ENCODE measurements at places on chromosomes 12 and 14.

GRCh38 chr14:55752580-55753390 lies 172.8 kb downstream of the KTN1 start:
- DNase-seq, result no peak

DNA sequence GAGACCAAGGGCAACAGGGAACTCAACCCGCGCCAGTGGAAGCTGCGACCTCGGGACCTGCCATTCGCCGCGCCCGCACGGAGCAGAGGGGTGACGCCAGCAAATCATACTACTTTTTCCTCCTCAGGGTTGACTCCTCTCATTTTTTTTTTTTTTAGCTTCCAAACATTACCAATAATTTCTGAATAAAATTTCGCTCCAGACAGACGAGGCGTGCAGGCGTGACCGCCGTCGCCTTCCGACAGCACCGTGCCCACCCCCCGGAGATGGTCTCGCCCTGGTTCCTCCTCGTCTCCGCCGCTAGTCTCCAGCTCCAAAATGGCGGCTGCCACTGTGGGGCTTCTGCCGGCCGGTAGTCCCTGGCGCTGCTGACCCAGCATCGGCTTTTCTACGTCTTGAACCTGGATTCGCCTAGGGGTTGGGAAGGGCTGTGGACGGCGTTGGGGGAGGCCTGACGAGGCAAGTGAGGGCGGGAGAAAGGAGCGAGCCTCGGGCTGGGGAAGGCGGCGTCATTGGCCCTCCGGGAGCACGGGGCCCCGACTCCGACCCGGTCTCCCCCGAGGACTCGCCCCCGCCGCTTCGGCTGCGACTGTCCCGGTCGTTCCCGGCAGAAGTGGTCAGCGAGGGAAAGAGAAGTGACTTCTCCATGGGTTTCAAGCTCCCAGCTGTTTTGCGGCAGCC lies at the start of the genes CPSF2 and NDUFB1:
Gene CPSF2 (plus strand): TSS at position 300 of the 681 bp plus-strand sequence. CDS start 9,016 bp downstream, outside the sequence.
Gene NDUFB1 (minus strand): TSS at position 37 of the 681 bp plus-strand sequence. CDS start 4,069 bp downstream, outside the sequence.
- DNase-seq, result peak; percentile 40

- no peak for DNase-seq
These were observed 18.6 kb downstream of the ZDHHC17 start for GRCh38 chr12:76782526-76782925.

DNA sequence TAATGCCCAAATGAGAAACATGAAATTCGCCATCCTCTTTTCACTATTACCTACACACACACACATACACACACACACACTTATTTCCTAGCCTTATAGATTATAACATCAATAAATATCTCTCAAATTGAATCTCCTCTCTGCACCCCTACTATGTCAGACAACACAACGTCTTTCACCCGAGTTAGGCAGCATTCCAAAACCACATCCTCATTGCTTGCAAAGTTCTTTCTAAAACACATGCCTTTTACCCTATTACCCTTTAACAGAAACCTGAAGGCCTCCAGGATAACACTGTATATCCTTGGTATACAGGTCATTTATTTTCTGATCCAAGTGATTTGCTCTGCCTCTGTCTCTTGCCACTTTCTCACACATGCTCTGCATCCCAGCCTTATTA lies 56.3 kb downstream of the KCNH5 start:
- DNase-seq, result no peak

DNA sequence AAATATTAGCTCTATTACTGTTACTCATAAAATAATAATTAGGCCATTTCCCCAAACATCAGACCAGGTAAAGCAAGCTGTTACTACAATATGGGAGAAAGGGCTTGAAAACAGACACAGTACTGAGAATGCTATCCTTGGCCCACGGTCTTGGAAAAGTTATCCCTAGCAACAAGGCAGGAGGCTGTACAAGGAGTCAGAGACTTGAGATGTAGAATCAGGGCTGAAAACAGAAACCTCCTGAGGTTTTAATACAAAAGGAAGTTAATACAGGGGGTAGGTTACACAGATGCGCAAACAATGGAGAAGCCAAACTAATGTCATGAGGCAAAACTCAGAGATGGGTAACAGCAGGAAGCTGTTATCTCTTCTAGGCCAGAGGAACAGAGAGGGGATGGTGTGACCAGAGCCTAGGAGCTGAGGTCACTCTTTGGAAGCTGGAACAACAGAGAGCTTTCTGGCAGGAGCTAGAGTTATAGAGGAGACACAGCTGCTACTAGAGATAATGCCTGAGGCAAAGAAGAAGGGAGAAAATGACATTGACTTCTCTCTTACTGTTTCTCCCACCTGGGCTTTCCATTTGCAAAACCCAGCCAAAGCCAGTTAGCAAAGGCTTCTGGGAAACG lies 248.8 kb downstream of the SUDS3 start:
- no peak for DNase-seq

DNA sequence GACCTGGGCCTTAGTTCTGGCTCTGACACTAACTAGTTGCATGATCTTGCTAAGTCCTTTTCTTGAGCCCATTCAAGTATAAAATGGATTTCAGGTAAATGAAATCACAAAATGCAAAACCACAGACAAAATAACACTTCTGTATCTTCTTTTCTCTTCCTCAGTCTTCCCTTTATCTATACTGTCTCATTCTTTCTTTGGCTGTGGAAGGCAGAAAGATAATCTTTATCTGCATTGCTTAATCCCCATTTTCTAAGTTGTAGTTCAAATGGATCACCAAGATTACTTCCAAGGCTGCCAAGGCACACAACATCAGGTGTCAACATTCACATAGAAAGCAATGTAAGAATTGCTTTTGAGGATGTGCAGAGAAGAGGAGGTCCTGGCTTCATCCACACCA lies 30.3 kb downstream of the TESPA1 start:
- no peak for DNase-seq

- no peak for DNase-seq
These were observed 86.5 kb downstream of the DHRS2 start for GRCh38 chr14:23722675-23723074.

GRCh38 chr14:85907536-85907935 lies 377.6 kb downstream of the FLRT2 start:
- no peak for DNase-seq

GRCh38 chr12:26233631-26234030 lies 38.3 kb downstream of the SSPN start:
- no peak for DNase-seq

GRCh38 chr12:121860257-121860656 lies 1.6 kb upstream of the HPD start:
- no peak for DNase-seq

DNA sequence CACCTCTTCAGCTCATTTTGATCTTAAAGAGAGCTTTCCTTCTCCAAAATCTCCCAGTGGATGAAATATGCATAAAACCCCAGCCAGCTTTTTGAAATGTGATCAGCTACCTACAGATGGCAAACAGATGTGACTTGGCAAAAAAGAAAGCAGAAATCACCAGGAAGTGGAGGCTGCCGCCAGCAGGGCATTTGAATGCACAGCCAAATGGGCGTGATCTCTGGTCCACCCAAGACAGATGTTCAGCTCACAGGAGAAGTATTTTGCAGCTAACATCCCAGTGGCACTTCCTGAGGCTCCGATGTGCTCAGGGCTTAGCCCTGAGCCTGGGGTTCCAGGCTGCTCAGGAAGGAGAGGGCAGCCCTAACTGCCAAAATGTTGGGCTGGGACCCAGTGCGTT lies 78.3 kb downstream of the LGMN start:
- no peak for DNase-seq

- no peak for DNase-seq
These were observed 24.4 kb upstream of the PTPRQ start for GRCh38 chr12:80419644-80420043.

- DNase-seq, result peak; percentile 87
These were observed 121.7 kb downstream of the CHST11 start for GRCh38 chr12:104578453-104578852.

DNA sequence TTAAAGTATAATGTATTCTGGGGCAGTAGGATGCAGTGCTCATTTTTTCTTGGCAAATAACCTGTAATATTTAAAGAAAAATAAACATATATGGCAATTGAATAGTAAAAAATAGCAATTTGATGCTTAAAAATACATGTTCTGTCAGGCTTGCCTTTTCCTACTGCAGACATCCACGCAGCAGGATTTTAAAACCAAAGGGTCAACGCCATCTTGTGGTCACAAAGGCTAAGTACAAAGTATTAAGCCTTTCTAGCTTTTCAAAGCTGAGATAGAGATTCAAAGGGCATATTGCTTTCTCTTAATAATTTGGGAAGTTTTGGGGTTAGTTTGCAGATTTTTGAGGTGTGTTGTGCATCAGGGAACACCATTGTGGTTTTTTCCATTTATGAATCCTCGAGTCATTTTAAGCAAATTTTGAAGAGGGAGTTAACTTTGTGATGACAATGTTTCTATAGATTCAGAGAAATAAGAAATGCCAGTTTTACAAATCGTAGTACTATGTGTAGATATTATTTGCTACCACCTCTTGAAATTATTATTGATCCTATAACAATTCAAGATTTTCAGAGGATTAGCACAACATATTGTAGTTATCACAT lies 4.7 kb upstream of the CCER1 start:
- peak; percentile 10 for DNase-seq

- no peak for DNase-seq
These were observed 144.5 kb downstream of the TGFB3 start for GRCh38 chr14:75837151-75837787.

- no peak for DNase-seq
These were observed 69.5 kb downstream of the BCL11B start for GRCh38 chr14:99202516-99202915.

GRCh38 chr12:92928421-92928961 lies 604 bp downstream of the EEA1 start:
- DNase-seq, result no peak

GRCh38 chr14:71355324-71356201 lies 448.3 kb downstream of the PCNX1 start:
- DNase-seq, result no peak

DNA sequence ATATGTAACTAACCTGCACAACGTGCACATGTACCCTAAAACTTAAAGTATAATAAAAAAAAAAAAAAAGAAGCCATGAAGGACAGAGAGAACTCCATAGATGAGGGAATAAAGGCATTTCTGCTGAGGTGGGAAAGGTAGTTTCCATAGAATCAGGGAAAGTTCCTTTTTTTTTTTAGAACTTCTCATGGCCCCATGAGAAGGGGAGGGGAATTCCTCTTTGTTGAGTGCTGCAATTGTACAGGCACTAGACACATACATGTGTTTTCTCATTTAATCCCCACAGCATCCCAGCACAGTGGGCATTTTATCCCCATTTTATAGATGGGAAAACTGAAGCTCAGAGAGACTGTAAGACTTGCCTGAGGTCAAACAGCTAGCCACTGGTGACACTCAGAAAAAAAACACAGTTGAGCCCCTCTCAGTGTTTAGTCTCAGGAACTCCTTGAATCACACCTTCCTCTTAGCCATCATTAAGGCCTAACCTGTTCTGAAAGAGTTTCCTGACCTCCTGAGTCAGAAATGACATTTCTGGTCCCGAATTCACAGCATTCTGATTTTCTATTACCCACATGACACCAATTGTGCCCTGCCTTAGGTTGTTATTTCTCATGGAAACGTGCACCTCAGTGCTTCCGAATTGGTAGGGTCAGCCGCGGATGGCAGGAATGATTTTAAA lies 189.3 kb upstream of the G2E3 start:
- no peak for DNase-seq

DNA sequence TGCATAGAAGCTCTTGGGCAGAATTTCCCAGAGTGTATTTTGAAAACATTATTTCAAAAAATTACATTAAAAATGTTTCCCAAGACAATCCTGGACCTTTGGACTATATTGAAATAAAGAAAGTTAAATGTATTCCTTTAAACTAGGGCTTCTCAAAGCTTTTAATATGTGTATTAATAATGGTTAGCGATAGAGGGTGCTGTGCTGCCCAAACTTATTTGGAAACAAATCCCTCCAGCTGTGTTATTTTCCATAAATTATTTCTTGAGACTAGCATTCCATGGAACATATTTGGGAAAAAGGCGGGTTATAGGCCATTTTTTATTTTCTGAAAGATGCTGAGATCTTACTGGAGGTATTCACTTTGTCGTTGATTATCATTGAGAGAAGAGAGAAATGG lies 397.8 kb upstream of the MIS18BP1 start:
- DNase-seq, result no peak

DNA sequence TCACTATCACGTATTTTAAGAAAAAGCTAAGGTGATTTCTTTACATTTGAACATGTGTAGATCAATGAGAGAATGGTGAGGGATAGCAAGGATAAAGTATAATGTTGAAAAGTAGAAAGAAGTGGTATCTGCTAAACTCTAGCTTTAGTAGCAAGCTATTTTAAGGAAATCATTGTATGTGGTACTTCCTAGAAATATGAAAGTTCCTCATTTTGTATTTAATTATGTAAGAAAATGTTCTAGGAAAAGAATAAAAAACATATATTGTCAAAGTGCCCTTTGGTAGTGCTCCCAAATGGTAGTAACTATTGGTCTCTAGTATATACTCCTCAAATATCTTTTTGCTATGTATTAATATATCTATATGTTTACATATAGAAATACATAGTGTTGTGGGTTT lies 35.7 kb downstream of the RAB21 start:
- DNase-seq, result no peak

GRCh38 chr12:14402697-14403096 lies 37.2 kb downstream of the ATF7IP start:
- no peak for DNase-seq

DNA sequence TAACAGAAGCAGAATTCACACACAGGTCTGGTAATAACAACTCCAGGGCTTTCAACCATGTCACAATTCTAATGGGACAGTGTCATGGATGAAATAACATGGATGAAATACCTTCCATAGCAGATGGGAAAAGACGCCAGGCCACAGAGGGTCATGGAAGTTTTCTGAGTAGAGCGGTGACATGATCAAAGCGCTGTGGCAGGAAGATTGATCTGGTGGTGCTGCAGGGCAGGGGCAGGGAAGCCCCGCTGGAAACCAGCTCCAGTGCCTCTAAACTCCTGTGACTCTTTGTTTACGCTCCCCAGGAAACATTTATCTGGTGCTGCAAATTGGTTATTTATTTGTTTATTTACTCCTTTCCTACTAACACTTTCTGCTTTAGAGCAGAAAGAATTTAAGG lies 108.3 kb upstream of the HMGA2 start:
- no peak for DNase-seq

GRCh38 chr12:63400718-63401117 lies 249.7 kb upstream of the AVPR1A start:
- no peak for DNase-seq

DNA sequence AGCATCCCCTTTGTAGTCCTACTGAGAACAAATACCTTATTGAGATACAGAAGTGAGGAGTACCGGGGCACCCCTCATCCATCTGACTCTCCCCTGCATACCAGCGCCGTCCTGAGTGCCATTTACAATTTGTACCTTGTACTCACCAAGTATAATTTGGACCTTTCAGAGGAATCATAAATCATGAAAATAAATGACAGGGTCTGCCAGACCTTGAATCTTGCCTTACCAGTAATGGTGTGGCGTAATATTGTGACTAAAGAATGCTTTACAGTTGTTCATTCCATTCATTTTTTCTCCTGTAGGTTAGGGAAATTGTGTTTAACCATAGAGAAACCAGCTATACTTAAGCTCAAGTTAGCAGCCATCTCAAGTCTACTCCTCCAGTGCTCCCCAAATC lies 243.7 kb upstream of the RGS6 start:
- no peak for DNase-seq

Measured in RCC 7860 (cell line).